ENCODE measurements at places on chromosomes 1 and 21.
A peak's percentile ranks its signal among the peaks of the same experiment; 100 is the strongest.

DNA sequence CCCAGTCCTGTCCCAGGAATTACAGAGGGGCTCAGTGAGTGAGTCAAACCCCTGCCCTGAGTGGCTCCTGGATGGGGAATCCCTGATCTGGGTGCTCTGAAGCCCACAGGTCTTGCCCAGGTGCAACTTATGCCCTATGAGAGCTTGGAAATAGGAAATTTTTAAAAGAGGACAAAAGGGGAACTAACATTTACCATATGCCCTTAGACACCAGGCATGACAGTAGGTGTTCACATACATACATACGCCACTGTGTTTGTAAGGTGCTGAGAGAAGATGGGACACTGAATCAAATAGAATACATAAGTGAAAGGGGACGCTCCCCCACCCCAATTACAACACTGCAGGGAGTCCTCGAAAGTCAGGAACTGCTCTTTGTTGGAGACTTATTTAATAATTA is 1.4 kb downstream of the CFAP45 start:
- no peaks in the 10 kb centered on the region for H3K36me3 ChIP-seq
- DNase-seq, result no peak
- H3K4me3 ChIP-seq, result no peak overlapping the region
- H3K4me1 ChIP-seq, result peaks cover 24% of the 10 kb centered on the region
- no peaks in the 10 kb centered on the region for H3K27me3 ChIP-seq
- H3K27ac ChIP-seq, result no peak overlapping the region

DNA sequence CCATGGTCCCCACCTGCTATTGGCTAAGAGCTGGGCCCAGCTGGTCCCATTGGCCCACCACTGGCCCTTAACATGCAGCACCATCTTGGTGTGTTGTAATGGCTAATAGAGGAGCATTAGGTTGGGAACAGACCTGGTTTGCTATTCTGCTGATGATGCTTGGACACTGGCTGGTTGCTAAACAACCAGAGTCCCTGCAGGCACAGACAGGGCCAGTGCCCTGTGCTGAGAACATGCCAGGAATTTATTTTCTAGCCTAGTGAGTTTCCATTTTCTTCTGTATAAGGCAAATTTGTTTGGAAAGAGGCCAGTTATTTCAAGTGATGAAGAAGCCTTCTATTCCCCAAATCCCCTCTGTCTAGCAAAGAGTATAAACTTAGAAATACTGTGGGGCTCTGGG is 42.9 kb upstream of the TDRD10 start:
- DNase-seq, result no peak
- peaks cover 8% of the 10 kb centered on the region for H3K4me1 ChIP-seq

- DNase-seq, result no peak
- no peak overlapping the region for H3K27ac ChIP-seq
- no peaks in the 10 kb centered on the region for H3K4me1 ChIP-seq
- no peaks in the 10 kb centered on the region for H3K27me3 ChIP-seq
- H3K36me3 ChIP-seq, result no peaks in the 10 kb centered on the region
Measured at GRCh38 chr1:186819126-186819525, 9.6 kb upstream of the PLA2G4A start.

DNA sequence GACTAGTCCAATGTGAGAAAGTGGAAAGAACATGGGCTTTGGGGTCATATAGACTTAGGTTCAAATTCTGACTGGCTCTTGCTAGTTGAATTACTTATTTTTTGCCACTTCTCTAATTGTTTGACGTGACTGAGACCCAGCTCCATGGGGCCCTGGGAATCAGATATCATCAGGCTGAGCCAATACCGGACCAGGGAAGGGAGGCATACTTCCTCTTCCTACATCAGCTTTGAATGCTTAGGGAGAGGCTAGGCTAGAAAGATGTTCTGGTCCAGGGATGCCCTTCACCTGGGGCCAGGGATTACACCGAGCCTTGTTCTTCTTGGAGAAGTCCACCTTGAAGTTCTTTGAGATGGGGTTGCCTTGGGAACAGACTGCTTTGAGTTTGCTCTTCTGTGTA is 3.7 kb upstream of the NR1I3 start:
- no peaks in the 10 kb centered on the region for H3K36me3 ChIP-seq
- H3K27me3 ChIP-seq, result no peaks in the 10 kb centered on the region

DNA sequence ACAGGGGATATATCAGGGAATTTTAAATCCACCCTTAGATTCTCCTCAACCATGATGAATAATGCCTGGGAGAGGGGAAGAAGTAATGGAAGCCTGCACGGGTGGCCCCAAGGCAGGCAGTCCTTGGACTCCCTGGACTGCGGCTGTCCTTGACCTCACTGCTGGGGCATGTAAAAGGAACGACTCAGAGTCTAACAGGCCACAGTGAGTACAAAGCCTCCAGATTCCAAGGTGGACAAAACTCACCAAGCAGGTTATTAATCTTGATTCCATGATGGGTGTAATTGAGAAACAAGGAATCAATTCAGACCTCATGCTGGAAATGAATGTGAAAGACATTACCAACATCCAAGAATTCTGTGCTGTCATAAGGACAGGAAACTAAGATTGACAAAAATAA is 13.0 kb upstream of the ARHGAP29 start:
- no peaks in the 10 kb centered on the region for H3K36me3 ChIP-seq
- H3K27ac ChIP-seq, result no peak overlapping the region
- no peak for DNase-seq

GRCh38 chr1:163414778-163415177 is 93.0 kb downstream of the NUF2 start:
- no peak overlapping the region for H3K4me3 ChIP-seq
- no peaks in the 10 kb centered on the region for H3K27me3 ChIP-seq
- no peak for DNase-seq
- no peaks in the 10 kb centered on the region for H3K36me3 ChIP-seq

- H3K36me3 ChIP-seq, result peaks cover 58% of the 10 kb centered on the region
- peak overlapping the region; percentile 62 for H3K27ac ChIP-seq
- no peak for DNase-seq
- peak overlapping the region; percentile 3 for H3K4me3 ChIP-seq
- H3K4me1 ChIP-seq, result no peaks in the 10 kb centered on the region
Measured at GRCh38 chr21:46559291-46559983, 45.4 kb downstream of the S100B start.

All from esophagus squamous epithelium (tissue), 5 donors.